ENCODE measurements at places on chromosomes 1 and 21.

- no peak for DNase-seq
Measured at GRCh38 chr1:212928323-212929291, 21.7 kb upstream of the VASH2 start.

- peak; percentile 59 for DNase-seq
Measured at GRCh38 chr1:208135354-208135753, 108.8 kb downstream of the PLXNA2 start.

DNA sequence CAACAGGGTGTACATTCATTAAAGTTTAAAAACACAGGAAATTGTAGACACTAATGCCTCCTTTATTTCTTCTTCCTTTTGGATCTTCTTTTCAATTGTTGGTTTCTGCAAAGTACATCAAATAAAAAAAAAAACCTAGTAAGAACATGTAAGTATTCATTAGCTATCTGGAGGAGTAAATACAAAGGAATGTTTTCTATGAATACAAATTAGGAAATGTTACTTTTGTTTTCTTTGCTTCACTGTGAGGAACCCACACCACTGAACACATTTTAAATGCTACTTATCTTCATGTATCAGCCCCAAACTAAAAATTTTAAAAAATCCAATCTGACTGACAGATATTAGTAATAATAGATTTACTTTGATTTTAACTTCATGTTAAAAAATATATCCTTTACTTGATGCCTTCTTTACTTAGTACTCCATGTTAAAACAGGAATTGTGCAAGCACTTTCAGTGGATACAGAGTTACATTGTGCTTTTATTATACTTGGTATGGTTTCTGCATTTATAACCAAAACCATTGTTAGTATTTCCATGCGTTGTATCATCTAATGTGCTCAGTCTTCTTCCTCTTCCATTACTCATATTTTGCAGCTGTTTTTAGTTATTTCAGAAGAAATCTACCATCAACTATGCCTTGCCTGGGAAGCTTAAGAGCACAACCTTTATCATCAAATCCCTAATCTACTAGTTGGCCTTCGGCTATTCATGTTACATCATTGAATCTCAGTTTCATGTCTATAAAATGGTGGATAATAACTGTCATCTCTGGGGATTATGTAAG, 236.9 kb upstream of the DPYD start:
- no peak for DNase-seq

DNA sequence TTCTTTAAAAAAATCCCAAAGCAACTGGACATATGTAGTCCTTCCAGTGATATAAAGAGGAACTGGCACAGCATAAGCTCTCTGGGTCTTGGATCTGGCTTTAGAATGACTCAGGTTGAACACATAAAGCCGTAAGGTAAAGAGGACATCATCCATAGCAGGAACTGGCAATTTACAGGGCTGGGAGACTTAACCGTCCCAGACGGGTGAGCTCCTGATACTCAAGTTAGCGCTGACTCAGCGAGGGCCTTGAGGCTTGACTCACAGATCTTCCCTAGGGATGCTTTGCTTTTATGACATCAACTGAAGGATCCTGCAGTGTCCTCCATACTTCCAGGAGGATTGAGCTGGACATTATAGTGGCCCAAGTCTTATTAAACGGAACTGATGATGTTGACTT, 154.1 kb downstream of the CLIC6 start:
- no peak for DNase-seq

DNA sequence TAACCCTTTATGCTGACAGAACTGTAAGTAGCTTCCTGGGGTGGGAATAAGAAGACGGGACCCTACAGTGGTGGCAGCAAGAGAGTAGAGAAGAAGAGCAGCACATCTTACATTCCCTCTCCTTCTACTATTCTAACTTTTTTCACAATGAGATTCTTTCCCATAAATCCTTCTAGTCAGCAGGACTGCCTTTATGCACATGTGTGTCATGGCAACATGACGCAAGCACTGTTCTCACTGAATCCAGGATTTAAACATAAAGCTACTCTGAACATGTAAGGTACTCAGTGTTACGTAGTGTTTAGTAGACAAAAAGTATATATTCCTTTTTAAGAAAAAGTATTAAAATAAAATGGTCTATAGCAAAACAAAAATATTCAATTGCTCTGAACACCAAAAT, 309.7 kb upstream of the LYPLAL1 start:
- no peak for DNase-seq

DNA sequence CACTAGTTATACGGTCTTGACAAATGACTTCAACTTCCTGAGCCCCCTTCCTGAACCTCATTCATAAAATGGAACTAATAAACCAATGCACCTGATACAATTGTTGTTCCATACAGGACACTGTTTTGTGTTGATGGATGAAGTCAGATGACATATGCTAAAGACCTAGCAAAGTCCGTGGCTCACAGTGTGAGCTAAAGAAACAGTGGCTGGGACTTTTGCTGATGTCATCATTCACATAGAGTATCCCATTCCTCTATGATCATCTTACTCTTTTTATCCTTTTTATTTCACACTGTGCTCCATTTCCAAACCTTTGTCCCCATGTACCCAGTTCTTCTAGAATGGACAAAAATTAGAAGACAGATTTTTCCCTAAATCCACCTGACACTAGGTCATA, 83.7 kb upstream of the KAZN start:
- DNase-seq: no peak

DNA sequence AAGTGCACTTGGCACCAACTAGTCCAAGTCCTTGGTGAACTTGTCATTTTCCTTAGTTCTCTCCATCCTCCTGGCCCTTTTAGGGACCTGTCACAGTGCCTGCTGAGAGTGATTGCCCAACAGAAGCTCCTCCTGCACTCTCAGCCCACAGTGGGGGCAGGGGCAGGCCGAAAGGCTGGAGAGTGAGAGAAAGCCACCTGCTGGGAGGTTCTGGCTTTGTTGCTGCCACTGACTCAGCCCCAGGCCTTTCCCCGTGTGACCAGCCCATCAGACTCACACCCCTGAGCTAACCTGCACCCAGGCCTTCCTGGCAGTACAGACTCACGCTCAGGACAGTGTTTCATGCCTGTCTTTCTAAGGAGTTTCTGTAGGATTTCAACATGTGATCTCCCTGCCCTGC, 17.1 kb upstream of the PROK1 start:
- peak; percentile 58 for DNase-seq

DNA sequence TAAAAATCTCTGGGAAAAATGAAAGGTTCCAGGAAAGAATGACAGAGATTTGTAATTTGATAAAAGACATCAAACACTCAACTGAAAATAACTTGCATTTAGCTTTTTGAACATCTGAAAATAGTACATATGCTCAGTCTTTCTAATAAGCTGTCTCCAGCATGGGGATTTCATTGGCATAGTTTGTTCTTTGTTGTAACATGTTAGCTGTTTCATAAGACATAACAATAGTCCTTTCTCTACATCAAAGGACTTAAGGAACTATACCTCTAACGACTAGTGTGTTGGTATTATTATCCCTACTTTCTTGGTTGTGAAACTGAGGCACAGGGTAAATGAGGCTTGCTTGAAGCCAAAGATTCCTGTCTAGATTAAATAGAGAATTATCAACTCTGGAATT, 22.0 kb downstream of the EIF2B3 start:
- DNase-seq: no peak

GRCh38 chr1:22729912-22730311, 19.3 kb downstream of the EPHB2 start:
- DNase-seq: no peak

DNA sequence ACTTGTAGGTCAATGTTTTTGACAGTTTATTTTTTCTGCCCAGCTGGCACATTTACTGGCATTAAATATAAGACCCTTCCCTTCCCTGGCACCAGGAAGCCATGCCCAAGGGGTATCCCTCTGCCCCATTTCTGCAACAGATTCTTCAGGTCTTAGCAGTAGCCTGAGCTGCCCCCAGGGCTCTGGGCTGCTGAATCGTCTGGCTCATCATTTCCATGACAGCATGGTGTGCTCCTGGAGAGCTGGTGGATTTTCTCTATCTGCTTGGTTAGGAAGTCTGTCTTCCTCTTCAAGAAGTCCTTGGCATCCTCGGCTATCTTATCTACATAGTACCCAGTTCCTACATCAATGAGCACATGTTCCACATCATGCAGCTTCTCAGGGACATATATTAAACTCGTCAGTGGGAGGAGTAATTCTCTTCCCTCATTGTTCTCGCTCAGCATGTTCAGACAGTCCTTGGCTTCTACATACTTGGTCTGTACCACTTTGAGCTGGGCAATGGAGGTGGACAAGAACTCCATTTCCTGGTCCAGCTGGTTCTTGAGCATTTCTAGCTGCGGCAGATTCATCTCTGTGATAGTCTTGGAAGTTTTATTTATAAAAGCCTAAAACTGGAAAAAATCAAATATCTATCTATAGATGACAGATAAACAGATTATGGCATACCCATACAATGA, 23.5 kb downstream of the MIA3 start:
- no peak for DNase-seq

DNA sequence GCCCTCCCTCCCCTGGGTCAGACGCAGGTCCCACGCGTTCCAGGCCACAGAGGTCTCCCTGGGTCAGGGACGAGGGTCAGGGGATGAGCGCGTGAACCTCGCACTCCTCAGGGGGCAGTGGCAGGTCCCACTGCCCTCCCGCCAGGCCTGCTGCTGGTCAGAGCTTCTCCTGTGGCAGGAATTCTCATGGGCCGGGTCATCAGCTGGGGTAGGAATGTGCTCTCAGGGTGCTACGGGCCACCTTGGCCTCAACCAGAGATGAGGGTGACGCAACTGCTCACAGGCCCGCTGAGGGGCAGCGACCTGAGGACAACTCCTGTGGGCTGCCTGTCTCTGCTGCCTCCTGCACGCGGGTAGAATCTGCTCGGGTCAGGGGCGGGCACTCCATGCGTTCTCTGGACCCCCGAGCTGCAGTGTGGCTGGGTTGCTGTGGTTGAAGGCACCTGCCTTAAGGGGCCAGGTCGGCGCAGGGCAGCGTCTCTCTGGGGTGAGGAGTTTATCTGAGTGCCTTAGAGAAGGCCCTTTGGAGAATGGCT, 128.8 kb downstream of the PRDM16 start:
- DNase-seq: peak; percentile 53

DNA sequence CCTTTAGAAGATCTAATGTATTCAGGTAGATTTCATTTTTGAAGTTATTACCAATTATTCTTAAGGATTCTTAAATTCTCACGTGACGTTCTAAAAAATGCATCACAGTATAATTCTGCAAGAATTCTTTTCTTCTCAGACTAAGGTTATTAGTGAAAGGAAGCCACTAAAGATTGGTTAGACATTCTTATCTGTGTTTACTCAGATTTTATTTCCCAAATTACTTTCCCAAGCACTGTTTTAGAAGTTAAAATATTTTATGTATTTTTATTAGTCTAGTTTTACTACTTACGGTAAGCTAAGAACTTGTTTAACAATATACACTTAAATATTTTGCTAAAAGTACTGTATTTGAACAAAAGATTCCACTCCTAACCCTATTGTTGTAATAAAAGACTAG, 28.4 kb downstream of the AGO3 start:
- DNase-seq: no peak

GRCh38 chr1:220336391-220337031, 64.3 kb upstream of the RAB3GAP2 start:
- DNase-seq: no peak

GRCh38 chr1:6041432-6042062, 4.1 kb upstream of the KCNAB2 start:
- no peak for DNase-seq

- no peak for DNase-seq
Measured at GRCh38 chr1:95604771-95605170, 370.8 kb downstream of the RWDD3 start.

DNA sequence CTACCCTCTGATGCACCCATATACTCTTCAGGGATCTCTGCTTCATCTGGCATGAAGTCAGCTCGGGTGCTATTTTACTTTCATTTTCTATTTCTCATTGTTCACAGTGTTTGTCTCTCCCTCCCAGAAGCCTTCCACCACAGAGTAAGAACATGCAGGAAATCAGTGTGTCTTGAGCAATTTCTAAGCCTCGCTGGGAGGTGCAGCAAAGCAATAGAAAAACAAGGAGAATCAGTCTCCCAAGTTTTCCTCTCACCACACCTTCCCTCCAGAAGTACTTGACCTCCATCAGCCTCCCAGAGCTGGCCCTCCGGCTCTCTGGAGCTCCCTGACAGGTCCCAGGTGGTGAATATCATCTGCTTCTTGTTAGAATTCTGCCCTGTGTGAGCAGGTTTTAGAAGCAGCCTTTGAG, 594.7 kb upstream of the CAMK1G start:
- DNase-seq: no peak

- no peak for DNase-seq
Measured at GRCh38 chr1:34695580-34695979, 59.3 kb upstream of the GJB5 start.

DNA sequence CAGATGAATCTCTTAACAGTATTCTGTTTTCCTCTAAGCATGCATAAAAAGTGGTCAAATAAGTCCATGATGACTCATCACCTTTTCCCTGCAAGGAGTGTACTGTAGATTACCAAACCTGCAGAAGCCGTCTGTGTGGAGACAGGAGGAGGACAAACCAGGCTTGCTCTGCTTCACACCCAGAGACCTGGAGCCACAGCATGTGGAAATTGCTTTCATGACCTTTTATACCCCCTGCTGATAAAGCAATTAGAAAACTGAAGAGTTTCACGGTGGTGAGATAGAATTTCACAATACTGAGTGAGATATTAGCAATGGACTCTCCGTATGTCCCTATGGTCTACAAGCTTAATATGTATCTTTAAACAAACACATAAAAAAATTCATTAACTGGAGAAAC, 9.4 kb downstream of the CORT start:
- peak; percentile 18 for DNase-seq

DNA sequence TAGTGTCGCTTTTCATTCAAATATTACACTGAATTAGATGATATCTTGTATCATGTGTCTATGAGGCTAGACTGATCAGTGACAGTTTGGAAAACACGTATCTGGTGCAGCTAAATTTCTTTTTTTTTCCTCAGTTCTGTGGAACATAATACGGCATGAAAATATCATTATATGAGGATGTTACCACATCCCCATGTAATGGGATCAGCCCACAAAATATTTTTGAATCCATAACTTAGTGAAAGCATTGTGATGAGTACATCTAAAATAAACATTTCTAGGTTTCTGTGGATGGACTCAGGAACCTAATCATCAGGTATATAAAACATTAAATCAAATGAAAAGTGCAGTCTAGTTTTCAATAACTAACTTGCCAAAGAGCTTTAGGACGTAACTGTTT, 356.3 kb downstream of the USP25 start:
- no peak for DNase-seq

- no peak for DNase-seq
Measured at GRCh38 chr1:110038271-110038670, 3.8 kb downstream of the STRIP1 start.

DNA sequence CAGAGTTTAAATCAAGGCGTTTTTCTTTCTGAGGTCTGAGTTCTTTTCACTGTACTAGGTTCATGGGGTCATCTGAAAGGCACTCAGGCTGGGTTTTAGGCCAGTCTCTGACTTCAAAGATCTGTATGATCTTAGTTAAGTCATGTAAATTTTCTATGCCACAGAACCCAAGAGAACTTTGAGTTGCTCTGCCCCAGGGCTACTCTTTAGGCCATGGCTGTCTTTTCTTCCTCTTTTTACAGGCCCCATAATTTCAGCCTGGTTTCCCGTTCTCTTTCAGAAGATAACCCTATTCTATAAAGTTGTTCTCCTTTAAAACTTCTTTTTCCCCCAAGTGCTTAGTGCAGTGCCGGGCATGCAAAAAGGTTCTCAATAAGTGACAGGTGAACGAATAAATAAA, 26.1 kb downstream of the METTL13 start:
- no peak for DNase-seq

- DNase-seq: no peak
Measured at GRCh38 chr1:59900640-59901039, 25.9 kb downstream of the CYP2J2 start.

- DNase-seq: no peak
Measured at GRCh38 chr1:181733486-181733885, 250.2 kb downstream of the CACNA1E start.
